ENCODE measurements at places on chromosomes 1 and 21. TPM values are rescaled to one million over a fixed set of nuclear protein-coding genes. Genes with fewer than 3 reads are reported as not detected.

The SPRR2G gene
- total RNA-seq, result not detected

The EDARADD gene
- total RNA-seq, result 0.89 TPM

The CYP4A11 gene
- total RNA-seq, result not detected

The TMEM234 gene
- total RNA-seq, result 24.5 TPM

The LCE1E gene
- total RNA-seq, result not detected

The PRELP gene
- 47.5 TPM for total RNA-seq

The PLA2G2C gene
- total RNA-seq, result not detected

The KIF2C gene
- 1.7 TPM for total RNA-seq

The GUCA2A gene
- not detected for total RNA-seq

The NID1 gene
- 46.6 TPM for total RNA-seq

The EFHD2 gene
- 100 TPM for total RNA-seq

The SH2D1B gene
- total RNA-seq, result 1.9 TPM

- DNase-seq, result no peak
These were observed 14.0 kb downstream of the COL16A1 start for GRCh38 chr1:31689854-31690253.

DNA sequence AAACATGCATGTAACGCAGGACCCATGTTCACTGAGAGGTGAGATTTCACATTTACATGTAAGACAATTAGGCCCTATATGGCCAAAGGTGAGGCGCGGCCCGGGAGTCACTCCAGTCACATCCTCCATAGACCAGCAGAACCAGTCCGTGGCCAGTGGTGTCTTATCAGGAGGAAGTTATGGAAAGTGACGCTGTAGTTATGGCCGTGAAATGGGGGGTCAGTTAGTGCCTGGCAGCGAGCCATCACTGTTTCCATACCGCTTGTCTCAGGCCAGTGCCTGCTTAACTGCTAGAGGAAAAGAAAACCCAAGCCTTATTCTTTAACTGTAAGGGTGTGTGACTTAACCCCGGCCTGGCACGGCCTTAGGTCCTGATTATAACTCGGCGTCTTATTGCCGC is 6.1 kb downstream of the C1orf159 start:
- DNase-seq, result peak; percentile 36

DNA sequence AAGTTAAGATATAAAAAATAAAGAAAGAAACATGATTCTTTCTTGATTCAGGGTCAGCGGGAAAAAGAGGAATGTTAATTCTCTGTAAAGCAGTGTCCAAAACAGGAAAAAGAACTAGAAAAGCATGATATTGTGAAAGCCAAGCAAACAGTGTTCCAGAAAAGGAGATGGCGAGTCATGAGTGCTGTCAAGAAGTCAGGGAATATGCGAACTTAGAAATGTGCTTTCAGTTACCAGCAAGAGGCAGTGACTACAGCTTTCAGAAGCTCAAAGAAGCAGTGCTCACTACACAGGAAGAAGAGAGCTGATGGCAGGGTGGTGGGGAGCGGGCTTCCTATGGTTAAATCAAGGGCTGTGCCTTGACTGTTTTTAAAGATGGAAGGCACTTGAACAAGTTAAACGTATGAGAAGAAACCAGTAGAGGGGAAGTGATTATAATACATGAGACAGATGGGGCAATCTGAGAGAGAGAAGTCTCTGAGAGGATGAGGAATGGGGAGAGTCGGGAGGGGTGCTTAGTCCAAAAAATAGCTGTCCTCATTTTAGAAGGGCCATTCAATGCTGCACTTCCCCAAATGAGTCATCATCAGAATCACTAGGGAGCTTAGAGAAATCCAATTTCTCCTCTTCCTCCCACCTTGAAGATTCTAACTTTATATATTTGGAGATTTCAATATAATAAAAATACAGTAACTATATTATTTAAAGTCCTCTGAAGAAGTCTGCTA is 90.4 kb downstream of the KCNK1 start:
- no peak for DNase-seq

- DNase-seq, result no peak
These were observed 136.9 kb downstream of the DISC1 start for GRCh38 chr1:231763456-231763855.

GRCh38 chr21:36835383-36835795 is 131.1 kb downstream of the HLCS start:
- DNase-seq, result no peak

- no peak for DNase-seq
These were observed 91.1 kb upstream of the RAB3GAP2 start for GRCh38 chr1:220363196-220363837.

- no peak for DNase-seq
These were observed 18.4 kb downstream of the CAPZA1 start for GRCh38 chr1:112638110-112638428.

DNA sequence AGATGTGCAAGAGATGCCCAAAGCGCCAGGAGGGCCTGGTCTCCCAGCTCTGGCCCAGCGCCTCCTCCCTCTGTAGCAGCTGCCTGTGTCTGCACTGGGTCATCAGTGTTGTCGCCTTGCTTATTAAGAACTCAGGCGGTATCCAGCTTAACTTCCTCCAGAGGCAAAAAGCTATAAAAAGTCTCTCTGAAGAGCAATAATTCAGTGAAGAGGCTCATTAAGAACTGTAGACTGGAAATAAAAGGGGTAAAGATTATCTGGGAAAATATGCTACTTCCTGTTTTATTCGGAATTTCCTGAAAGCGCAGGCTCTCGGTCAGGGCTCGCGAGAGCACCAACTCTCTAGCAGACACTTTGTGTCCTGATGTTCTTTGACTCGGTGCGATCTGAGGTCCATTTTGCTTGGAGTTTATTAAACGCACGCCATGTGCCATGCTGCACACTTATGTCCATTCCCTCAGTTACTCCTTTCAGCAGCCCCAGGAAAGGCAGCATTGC is 70.4 kb downstream of the MRPS6 start:
- DNase-seq, result no peak

- DNase-seq, result no peak
These were observed 151.9 kb downstream of the MAGI3 start for GRCh38 chr1:113542221-113542701.

DNA sequence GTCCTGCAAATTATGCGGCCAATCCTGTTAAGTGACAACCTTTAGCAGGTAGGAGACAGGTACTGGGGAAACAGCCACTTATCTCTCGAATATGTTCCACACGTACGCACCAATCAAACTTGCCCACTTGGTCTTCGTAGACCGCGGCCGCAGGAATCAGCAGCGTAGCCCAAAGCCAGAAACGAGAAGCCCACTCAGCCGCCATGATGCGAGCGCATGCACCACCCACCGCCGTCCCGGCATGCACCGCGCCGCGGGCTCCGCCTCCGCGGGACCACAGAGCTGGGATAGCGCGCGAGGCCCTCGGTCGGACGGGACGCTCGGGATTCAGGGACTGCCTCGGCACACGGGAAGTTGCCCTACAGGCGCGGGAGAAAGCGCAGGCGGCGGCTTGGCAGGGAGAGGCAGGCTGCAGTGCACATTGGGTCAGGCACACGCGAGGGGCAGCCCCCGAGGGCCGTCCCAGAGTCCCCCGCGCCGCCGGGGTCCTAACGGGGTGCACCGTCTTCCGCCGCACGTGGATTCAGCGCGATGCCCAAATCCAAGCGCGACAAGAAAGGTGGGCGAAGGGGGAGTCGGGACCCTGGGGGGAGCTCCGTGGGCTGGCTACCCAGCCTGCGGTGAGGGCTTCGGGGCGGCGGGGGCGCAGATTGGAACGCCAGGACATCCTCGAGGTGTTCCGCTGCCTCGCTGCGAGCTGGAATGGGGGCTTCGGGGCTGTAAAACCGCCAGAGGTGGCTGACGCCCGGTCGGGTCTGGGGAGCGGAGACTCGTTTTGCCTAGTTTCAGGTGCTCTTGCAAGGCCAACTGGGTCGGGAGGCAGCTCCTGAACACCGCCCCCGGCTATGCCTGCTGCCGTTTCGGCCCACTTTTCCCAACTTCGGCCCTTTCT is at the start of the genes EMC1 and MRTO4:
Gene EMC1, minus strand, starts transcription at position 220 of the 892 bp plus-strand sequence. Its CDS starts 15 bp downstream, at position 205.
Gene MRTO4, plus strand, starts transcription at position 501 of the 892 bp plus-strand sequence. Its CDS starts 31 bp downstream, at position 532.
- DNase-seq, result peak; percentile 92

DNA sequence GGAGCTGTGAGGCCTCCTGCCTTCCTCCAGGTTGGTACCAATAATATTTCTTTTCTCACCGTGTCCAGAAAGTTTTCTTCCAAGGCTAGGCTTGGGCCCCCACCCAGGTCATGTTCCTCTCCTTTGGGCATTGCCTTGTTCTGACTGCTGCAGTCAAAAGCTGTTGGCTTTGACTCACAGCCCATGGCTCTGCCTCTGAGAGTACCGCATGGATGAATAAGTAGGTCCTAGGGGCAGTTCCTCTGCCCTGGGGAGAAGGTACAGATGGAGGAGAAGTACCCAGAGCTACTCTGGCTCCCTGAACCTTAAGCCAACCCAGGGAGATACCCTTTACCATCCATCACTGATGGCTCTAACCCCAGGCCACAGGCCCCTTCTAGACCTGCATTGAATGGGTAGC is 115.0 kb downstream of the NAV1 start:
- no peak for DNase-seq

- DNase-seq, result no peak
These were observed 165.3 kb downstream of the PGBD5 start for GRCh38 chr1:230260831-230261230.

- no peak for DNase-seq
These were observed 10.5 kb upstream of the IFI6 start for GRCh38 chr1:27682351-27682944.

DNA sequence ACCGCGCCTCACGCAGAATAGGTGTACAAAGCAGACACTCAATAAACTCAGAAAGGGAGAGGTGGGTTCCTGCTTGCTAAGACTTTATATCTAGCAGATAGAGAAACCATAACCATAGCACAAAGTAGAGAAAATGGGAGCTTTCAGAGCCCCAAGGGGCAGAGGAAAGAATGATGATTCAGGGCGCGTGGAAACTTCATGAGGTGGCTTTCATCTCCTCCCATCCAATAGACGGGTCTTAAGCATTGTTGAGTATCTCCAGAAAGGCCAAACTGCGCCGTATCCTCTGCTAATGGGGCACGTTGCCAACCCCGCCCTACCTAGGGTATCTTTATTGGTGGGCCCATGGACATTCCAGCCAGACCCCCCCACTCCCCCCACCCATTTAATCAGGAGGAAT is 778 bp upstream of the MIXL1 start:
- no peak for DNase-seq

DNA sequence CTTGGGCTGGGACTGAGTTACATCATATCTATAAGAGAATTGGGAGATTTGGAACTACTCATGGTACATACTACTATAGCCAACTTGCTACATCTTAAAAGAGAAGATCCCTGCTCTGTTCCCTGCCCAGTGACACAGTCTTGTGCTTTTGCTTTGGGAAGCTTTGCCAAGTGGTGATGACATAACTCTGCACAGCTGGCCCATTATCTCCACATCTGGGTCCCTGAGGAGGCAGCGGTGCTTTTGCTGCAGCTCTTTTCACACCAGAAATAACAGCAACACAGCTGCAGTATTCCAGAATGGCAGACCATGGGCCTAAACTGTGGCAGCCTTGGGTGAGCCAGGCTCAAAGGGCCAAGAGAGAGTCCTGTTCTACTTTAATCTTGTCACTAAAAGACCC is 296.0 kb downstream of the HHAT start:
- DNase-seq, result no peak

DNA sequence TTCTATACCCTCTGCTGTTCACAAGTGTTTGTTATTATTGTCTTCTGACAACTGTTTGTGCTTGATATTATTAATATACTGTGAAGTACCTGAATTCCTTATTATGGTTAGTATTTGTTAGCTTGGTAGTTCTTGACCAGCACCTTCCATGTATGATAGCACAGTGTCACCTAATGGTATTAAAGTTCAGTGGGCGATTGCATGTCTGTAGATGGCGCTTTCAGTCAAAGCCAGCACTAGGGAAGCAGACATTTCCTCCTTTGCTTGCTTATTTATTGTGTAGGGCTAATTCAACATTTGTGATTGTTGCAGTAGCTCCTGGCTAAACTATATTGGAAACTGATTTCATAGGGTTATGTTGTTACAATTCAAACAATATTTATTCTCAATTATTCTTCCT is 218.0 kb downstream of the ZP4 start:
- DNase-seq, result no peak

DNA sequence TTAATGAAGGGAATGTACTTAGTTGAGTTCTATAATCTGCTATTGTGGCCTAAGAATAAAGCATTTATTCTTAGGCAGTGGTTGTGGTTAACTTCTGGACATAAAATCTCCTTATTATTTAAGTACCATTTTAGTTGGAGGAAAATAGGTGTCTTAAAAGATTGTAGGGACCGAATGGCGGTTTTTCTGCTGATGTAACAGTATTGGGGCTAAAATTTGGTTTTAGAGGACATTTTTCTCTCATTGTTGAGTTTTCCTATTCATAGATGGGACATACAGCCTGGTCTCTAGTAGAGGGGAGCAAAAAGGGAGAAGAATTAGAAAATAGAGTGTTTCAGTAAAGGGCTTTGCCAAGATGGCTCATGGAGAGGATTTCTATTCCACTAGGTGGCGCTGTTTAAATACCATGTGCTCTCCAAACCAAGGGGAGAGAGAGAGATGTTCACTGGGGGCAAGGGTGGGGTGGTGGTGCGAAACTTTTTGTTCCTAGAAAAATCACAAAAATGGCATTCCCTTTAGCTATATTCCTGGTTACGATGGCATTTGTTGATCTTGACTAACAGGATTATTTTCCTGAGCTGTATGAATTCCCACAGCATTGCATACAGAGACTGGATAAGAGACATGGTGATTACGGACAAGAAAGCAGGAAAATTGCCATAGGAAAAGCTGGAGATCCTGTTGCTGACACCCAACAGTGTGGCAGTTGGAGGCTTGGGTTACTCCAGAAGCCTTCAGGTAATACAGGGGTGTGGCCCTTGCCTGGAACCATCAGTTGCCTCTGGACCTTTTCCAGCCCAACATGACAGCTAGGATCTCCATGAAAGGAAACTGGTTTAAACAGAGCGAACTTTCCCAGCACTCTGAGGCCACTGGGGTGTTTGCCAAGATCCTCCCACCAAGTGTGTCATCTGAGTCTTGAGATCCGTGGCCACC is 18.2 kb upstream of the FCGR2A start:
- DNase-seq, result no peak

- no peak for DNase-seq
These were observed 146.8 kb upstream of the DMRTA2 start for GRCh38 chr1:50570066-50570468.

GRCh38 chr1:158366783-158367182 is 13.1 kb downstream of the CD1E start:
- DNase-seq, result no peak

DNA sequence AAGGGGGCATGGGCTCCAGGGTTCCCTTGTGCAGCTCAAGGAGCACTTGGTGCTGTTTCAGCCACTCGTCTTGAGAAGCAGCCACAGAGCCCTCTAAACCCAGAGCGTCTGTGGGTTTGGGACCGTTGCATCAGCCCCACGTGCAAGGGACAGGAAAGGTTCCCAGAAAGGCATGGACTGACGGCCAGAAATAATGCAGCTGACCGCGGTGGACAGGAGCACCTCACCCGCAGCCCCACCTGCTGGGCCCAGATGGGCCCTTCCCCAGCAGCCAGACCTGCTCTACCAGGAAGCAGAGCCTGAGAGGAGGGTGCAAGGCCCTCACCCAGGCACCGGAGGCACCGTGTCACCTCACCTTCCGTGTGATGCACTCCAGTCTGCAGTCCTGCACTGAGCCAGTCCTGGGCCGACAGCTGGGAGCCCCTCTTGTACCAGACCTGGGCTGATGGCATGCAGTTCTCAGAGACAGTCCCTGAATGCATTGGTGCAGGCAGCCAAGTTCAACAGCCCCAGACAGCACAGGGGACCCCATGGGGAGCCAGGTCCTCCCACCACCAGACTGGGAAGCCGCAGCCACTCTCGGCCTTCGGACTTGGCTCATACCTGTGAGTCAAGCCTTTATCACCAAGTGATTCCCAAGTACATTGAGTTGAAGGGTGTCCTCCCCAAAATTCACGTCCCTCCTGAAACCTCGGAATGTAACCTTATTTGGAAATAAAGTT is 4.8 kb upstream of the TFF3 start:
- DNase-seq, result no peak

GRCh38 chr1:206507284-206508129 is at the start of gene RASSF5:
Gene RASSF5 (plus strand): TSS chr1:206507531. CDS start chr1:206507603, 72 bp downstream.
- DNase-seq, result peak; percentile 92

Data from lower lobe of right lung (tissue), 2 donors.